ENCODE measurements at places on chromosomes 2 and 18.

GRCh38 chr2:99711144-99711543 is 221.3 kb upstream of the REV1 start:
- DNase-seq: no peak

DNA sequence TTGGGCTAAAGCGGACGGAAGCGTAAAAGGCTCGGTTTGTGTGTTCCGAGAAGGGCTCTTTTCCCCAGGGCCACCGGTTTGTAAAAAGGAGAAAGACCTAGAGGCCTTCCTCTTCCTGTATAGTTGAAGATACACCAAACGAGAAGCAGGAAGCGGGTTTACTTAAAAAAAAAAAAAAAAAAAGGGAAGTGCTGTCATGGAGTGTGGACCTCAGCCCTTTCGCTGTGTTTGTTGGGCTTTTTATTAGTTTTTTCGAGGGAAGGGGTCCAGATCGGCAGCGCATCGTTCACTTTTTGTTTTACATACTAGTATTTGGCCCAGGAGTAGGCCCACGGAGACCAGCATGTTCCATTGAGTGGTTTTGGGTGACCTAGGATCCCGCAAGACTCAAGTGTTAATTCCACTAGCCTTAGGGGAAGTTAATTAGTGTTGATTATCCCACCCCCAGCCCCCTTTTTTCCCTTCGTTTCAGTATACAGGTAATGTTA is 676 bp downstream of the ACTR2 start:
- peak; percentile 14 for DNase-seq

DNA sequence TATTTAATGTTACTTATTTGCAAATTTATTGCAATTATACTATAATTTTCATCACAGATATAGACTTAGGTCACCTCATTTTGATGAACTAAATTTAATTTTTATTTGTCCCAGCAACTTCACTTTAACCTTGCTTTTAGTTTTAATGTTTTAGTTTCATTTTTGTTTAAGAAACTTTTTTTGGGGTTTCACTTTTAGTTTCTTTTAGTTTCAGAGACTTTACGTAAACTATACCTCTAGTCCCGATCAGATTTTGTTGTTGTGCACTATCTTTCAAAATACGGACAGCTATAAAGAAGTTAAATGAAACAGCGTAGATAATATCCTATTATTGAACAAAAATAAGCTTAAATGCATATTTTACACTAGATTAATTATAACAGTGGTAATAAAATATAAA is 460.5 kb downstream of the ERBB4 start:
- DNase-seq: no peak

- no peak for DNase-seq
These were observed 31.8 kb downstream of the RNU4ATAC start for GRCh38 chr2:121562269-121563176.

GRCh38 chr2:44189104-44189503 is 20.4 kb downstream of the PPM1B start:
- DNase-seq: no peak

DNA sequence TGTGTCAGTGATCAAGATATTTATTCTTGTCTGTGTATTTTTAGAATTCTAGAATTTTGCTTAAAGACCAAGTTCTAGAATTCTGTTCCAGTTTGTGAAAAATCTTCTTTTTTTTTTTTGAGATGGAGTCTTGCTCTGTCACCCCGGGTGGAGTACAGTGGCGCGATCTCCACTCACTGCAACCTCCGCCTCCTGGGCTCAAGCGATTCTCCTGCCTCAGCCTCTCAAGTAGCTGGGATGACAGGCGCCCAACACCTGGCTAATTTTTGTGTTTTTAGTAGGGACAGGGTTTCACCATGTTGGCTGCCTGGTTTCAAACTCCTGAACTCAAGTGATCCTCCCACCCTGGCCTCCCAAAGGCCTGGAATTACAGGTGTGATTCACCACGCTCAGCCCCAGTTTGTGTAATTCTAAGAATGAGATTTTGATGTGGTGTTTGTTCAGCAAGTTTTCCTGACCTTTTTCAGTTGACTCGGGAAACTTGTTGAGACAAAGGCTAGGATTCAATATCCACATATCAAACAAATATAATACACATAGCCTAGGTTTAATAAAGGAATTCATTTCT is 3.6 kb downstream of the EIF5B start:
- DNase-seq: no peak

GRCh38 chr2:69789175-69789721 is 40.2 kb upstream of the GMCL1 start:
- DNase-seq: no peak

DNA sequence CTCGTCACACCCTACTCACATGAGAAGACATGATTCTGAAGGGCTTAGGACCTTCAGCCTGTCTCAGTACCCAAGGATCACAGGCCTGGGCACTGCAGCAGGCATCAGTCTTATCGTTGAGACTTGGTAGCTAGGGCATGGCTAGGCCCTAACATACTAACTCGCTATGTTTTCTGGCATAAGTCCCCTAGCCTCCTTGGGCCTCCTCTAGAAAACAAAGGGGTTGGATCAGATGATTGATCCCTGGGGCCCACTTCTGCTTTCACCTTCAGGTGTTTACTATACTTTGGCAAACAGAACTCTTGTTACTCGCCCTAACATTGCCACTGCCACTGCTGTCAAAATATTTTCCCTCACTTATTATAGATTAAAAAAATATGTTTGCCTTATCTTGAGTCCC is 44.2 kb downstream of the VSNL1 start:
- DNase-seq: no peak
